ENCODE measurements at places on chromosomes 5 and 9. TPM values are rescaled to one million over a fixed set of nuclear protein-coding genes. Genes with fewer than 3 reads are reported as not detected.
A peak's percentile ranks its signal among the peaks of the same experiment; 100 is the strongest.

- DNase-seq, result no peak
These were observed 418.6 kb upstream of the RIOK2 start for GRCh38 chr5:97601651-97602050.

DNA sequence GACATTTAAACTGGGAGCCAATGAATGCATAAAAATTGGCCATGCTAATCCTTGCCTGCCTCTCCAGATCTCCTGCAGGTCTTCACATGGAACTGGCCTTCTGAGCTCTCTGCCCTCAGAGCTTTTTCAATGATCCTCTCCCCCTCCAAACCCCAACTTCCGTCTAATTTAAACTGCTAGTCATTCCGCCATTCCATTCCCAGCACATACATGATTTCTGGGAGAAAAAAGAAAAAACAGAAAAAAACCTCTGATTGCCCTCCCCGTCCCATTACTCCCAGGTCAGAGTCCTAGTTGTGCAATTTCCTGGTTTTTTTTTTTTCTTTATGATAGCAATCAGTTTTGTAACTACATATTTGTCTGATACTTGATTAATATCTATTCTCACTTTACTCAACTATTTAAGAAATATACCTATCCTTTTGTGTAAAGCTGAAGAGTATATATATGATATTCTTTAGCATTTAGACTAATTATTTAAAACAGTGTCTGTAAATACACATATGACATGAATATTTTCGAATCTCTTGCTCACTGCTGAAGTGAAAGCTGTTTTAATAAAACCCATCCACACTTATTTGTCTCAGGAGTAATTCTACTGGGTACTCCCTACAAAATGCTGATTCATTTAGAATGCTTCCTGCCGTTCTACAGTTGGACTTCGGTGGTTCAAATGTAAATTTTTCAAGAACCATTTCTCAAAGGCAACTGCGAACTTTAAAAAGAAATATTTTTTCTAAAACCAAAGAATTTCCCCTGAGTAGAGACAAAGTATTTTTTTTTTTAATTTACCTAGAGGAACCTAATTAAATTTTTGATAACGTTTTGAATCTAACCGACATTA lies 1.6 kb downstream of the HINT1 start:
- DNase-seq, result no peak

GRCh38 chr9:80701061-80701460 lies 988.3 kb downstream of the TLE1 start:
- no peak for DNase-seq

DNA sequence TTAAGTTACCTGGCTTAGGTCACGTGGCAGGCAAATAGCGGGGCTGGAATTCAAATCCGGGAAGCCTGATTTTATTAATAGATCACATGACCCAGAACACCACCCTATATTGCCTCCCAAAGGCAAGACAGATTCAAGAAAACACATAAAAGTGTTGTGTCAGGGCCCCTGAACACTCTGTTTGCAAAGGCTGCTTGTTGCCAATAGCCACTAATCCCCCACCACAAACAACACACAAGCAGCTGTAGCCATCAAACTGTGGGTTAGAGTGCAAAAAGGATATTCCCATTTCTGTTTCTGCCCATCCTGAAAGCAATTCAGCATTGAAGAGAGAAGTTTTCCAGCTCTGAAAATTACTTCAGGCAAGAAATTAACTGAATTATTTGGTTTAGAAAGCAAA lies 358.9 kb upstream of the RFX3 start:
- DNase-seq, result no peak

- no peak for DNase-seq
These were observed 610.9 kb downstream of the DTWD2 start for GRCh38 chr5:118377420-118377819.

DNA sequence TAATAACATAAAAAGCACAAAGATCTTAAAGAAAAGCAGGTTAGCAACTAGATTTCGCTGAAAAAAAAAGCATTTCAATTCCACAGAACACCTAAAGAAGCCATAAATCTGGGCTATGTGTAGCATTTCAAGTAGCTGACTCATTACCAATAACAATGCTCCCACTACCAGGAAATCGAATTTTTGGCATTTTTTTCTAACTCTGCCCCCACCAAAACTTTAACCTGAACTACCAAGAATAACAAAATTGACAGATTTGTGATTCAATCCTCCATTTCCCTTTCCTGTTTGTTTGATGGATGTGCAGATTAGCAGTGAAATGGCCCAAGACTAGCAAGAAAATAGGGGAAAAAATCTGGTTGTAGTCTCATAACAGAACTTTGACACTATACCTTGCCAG lies 180.2 kb downstream of the RASEF start:
- DNase-seq, result no peak

GRCh38 chr9:72844440-72844768 lies 108.4 kb downstream of the ALDH1A1 start:
- no peak for DNase-seq

DNA sequence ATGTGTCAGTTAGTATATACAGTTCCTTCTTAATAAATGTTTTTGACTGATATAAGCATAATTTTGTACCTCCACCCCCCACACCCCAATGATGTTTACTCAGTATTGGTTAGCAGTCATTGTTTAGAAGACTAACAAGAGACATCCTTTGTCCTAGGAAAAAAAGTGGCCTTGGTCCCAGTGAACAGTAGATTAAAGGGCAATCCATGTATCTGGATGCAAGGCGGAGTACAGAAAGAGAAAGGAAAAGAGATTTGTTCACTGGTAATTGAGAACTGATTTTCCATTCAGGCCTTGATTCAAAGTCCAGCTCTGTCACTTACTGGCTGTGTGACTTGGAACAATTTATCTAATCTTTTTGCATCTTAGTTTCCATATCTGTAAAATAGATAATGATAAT lies 4.6 kb downstream of the RALGPS1 start:
- no peak for DNase-seq

DNA sequence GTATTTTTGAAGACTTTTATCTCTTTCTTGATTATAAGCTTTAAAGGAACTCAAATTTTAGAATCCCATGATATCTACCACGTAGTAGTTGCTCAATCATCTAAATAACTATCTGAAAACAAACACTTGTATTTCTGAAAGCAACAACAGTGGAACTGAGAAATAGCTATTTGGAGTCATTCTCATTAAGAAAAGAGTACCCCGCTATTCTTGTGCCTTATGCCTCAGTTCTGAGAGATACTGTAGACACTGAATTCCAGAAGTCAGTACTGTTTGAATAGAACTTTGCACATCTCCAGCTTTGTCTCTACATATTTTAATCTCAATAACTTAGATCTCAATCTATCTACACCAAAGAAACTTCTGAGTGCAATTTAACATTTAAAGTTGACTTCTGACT lies 11.4 kb downstream of the CHD1 start:
- no peak for DNase-seq

GRCh38 chr5:73591698-73592501 lies 26.4 kb downstream of the UTP15 start:
- DNase-seq, result no peak

DNA sequence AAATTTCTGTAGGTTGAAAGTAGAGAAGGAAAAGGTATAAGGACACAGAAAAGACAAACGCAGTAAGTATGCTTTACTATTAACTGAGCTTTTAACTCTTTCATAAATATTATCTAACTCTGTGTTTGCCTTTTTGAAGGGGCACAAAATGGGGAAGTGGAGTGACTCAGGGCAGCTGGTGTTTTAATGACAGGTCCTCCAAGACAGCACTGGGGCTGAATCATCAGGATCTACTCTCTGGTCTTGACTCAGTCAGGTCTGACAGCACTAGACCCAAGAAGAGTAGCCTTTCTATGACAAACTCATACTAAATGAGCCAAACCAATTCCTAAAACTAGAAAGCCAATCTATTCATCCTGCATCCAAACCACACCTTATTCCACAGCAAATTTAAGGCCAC lies 102.2 kb downstream of the APTX start:
- DNase-seq, result no peak

DNA sequence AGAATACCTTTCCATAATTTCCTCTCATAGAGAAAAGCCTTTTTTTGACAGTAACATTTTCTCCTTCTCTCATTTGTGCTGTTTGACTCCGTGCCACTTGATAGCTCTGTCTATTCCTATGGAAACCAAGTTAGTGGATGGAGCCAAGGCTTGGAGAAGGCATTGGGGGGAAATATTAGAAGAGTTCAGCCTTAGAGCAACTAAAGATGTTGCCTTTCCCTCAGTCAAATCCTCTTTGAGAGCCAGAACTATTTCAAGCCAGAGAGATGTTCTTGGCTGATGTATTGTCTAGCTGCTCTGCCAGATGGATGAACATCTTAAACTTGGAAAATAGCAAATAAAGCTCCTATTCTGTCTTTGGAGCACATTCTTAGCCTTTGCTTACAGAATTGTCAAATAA lies 112.4 kb downstream of the INVS start:
- no peak for DNase-seq

GRCh38 chr5:132419502-132420468 lies 50.3 kb downstream of the SLC22A5 start:
- peak; percentile 80 for DNase-seq

DNA sequence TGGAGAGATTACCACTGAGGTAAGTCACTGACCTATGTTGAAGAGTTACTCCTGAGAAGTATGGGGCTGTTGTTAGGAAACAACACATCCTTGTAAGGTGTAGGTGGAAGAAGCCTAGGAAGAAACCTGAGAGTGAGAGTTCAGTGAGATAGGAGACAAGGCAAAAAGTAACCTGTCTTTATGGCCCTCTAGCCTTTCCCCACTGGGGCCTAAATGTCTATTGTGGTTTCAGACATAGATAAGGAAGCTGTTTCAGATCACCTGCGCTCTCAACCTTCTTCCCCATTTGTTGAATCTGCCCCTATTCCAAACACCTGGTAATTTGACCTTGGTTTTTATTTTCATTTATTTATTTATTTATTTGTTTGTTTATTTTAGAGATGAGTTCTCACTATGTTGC lies 397.1 kb upstream of the RORB start:
- no peak for DNase-seq

GRCh38 chr9:9621355-9621940 lies 991.4 kb downstream of the PTPRD start:
- DNase-seq, result no peak

RNF145 gene
- total RNA-seq, result 20.7 TPM

SLC36A2 gene
- total RNA-seq, result 1.2 TPM

IL17B gene
- total RNA-seq, result not detected

CDC42SE2 gene
- total RNA-seq, result 9.3 TPM

SVEP1 gene
- total RNA-seq, result 6.8 TPM

GLRA1 gene
- total RNA-seq, result not detected

SLC6A3 gene
- total RNA-seq, result not detected

MTX3 gene
- 8.2 TPM for total RNA-seq

ZBED3 gene
- total RNA-seq, result 3.8 TPM

CEMIP2 gene
- total RNA-seq, result 7.9 TPM

WNT8A gene
- not detected for total RNA-seq
